ENCODE measurements at places on chromosomes 16 and 17.

- no peak for DNase-seq
These were observed 120.4 kb downstream of the CHD9NB start for GRCh38 chr16:52932321-52932720.

DNA sequence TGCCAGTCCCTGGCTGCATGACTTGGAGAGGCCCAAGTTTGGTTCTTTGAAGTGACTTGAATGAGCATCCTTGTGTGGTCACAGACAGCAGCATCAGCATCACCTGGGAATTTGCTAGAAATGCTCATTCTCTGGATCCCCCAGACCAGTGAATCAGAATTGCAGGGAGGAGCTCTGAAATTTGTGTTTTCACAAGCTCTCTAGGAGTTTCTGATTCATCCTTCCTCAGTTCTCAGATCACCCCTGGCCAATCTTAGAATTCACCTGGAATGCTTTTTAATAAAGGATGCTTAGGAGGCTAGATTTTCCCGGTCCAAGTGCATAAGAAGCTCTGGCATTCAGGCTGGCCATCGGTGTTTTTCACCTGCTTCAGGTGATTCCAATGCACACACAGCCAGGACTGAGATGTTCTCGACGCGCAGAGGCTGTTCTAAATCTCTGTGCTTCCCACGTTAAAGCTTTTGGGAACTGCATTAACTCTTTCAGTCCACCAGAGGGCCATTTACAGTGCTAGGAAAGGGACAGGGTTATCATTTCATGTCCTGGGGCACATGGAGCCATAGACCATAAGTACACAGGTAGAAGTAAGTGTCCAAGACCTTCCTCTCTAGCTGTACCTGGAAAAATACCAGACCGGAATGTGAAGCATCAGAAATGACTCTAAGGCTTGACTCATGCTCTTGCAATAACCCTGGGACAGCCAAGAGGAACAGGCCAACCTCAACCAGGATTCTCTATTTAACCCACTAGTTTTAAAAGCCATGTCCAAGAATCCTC is 85.7 kb upstream of the XYLT1 start:
- DNase-seq: peak; percentile 39

GRCh38 chr17:75872434-75873351 is 5.7 kb downstream of the TRIM47 start:
- DNase-seq: no peak

- peak; percentile 77 for DNase-seq
These were observed 59.6 kb downstream of the ZZEF1 start for GRCh38 chr17:4083187-4083586.

- DNase-seq: peak; percentile 46
These were observed 16.7 kb downstream of the C16orf54 start for GRCh38 chr16:29729116-29729521.

DNA sequence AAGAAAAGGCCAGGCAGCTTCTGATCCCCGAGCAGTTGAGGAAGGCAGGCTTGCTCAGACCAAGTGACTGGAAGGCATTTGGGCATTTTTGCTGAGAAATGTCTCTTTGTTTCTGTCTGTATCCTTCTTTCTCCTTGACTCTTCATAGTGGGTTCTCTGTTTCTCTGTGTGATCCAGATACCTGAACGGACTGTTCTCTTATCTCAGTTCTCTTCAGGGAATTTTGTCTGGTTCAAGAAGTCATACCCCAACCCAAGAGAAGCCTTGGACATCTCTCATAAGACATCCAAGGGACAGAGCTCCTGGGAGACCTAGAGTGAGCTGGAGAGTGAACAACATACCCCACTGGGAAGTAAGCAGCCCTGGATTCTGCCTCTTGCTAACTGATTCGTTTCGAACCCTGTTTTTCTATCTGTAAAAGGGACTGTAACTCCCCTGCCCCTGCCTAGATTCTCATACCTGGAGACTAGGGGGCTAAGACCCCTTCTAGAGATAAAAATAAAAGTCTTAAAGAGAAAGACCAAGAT is 541 bp downstream of the CCL3 start:
- DNase-seq: peak; percentile 92

DNA sequence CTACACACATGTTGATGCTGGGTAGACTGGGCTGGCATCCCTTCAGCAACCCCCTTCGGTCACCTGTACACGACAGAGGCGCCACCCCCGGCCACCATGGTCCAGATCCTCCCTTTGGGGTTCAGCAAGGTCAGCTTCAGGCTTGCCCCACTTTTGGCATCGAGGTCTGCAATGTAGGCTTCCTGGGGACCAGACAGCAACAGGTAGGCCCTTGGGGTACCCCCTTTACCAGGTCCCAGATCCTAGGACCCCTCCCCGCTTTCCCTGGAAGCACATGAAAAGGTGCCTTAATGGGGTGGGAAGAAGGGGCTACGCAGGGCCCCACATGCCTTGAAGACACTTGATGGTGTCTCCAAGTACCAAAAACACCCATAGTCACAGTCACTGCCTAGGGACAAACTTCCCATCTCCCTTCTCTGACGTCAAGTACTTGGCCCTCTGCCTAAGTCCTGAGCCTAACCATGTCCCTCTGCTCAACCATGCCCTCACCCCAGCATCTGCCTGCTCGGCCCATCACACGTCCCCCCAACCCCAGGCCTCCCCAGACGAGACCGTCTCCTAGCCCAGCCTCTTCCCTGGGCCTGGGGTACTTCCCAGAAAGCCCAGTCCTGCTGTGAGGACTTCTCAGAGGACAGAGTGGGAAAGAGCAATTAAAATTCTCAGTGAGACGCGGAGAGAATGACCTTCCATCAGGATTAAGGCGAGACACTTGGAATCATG is 12.1 kb downstream of the ACLY start:
- no peak for DNase-seq

GRCh38 chr16:84396537-84397008 is 28.2 kb downstream of the ATP2C2 start:
- no peak for DNase-seq

GRCh38 chr17:17670701-17671305 is 10.5 kb upstream of the RAI1 start:
- no peak for DNase-seq

DNA sequence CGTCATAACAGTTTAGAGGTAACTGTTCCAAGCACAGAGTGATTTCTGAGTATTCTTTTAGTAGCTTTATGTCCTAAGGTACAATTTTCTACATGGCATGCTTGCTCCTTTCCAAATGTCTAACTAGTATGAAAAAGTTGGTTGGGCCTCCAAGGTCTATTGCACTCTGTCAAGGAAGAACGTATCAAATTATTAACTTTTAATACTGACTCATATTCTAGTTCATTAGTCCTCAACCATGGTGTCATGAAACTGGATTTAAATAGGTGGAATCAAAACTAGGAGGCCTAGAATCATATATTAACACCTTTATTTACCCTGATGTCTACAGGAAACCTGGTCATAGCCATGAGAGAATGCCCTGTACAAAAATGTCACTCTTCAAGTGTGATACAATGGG is 61.4 kb downstream of the STH start:
- no peak for DNase-seq

- DNase-seq: peak; percentile 82
These were observed 410 bp upstream of the HOXB5 start for GRCh38 chr17:48593840-48594537.

GRCh38 chr17:80116921-80117380 is 15.6 kb downstream of the GAA start:
- no peak for DNase-seq

DNA sequence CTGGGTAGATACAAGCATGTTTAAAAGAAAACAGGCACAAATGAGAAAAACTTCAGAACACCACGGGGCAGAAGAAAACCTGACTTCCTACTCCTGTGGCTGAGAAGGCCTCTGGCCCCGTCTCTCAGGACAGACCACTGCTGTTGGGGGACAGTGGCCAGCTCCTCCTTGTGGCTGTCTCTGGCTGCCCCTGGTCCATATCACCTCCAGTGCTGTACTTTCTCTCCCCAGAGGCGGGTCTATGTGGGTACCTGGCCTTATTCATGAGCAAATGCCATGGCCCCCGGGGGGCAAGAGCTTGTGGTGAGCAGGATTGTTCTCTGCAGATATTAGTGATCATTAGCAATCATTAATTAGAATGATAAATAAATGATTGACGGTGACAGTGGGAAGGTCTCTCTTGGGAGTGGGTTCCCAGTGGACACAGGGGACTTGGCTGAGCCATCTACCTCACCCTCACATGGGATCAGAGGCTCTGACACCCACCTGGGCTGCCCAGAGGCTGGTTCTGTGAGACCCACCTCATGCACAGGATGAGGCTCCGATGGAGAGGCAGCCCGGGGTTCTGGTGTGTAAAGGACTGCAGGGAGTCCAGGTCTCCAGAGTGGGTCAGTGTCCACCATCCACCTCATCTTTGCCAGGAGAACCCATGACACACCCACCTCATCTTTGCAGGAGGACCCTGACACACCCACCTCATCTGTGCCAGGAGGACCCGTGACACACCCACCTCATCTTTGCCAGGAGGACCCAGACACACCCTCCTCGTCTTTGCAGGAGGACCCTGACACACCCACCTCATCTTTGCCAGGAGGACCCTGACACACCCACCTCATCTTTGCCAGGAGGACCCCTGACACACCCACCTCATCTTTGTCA is 30.6 kb upstream of the CBFA2T3 start:
- DNase-seq: no peak

GRCh38 chr16:74577882-74578366 is 29.0 kb downstream of the GLG1 start:
- no peak for DNase-seq

DNA sequence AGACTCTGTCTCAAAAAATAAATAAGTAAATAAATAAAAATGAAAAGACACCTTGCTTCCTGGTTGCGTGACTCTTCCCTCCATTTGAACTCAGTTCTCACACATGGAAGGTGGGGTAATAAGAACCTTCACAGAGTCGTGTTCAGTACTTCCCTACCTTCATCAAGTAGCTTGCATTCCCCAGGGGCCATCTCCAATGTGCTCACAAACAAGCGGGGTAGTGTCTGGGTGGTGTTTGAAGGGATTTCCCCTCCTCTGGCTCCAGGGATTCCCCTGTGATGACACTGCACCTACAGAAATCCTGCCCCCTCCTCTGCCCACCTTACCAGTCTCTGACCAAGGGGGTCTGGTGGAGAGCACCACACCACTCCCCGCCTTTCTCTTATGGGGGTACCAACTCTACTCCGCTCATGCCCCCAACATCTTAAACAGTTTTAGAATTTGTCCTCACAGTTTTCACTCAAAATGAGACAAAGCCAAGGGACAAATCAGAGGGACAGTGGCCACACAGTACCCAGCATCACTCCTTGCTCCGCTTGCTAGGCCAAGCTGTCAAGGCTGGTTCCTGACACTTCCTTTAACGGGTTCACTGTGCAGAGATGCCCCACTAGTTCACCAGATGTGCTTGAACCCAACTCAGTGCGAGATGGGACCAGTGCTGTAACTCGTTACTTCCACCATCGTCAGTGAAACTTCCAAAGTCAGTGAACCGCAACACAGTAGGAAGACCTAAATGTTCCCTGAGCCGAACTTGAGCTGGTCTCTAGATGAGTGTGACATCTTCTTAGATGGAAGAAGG is 69.1 kb downstream of the COPRS start:
- DNase-seq: no peak

GRCh38 chr16:16017812-16018211 is 68.4 kb downstream of the ABCC1 start:
- DNase-seq: no peak

DNA sequence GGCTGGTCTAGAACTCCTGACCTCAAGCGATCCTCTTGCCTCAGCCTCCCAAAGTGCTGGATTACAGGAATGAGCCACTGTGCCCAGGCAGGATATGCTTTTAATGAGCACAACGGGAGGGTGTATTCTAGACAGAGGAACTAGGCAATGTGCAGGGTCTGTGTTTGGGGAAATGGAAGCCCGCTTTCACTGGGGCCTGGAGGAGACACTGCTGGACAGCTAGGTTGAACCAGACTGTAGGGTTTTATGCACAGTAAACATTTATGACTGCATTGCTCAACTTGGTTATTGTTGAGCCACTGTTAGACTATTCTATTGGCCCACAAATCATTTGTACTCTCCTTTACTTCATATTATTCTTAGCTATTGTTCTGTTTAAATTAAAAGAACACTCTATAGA is 10.2 kb upstream of the SIAH1 start:
- peak; percentile 43 for DNase-seq

DNA sequence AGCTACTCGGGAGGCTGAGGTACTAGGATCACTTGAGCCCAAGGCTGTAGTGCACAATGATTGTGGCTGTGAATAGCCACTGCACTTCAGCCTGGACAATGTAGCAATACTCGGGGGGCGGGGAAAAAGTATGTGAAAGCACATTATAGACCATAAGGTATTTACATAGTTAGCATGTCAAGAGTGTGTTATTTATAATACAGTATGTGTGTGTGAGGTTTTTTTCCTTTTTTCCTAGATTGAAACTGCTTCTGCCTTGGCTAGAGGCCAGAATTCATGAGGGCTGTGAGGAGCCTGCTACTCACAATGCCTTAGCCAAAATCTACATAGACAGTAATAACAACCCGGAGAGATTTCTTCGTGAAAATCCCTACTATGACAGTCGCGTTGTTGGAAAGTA is 30.5 kb downstream of the PTRH2 start:
- no peak for DNase-seq

DNA sequence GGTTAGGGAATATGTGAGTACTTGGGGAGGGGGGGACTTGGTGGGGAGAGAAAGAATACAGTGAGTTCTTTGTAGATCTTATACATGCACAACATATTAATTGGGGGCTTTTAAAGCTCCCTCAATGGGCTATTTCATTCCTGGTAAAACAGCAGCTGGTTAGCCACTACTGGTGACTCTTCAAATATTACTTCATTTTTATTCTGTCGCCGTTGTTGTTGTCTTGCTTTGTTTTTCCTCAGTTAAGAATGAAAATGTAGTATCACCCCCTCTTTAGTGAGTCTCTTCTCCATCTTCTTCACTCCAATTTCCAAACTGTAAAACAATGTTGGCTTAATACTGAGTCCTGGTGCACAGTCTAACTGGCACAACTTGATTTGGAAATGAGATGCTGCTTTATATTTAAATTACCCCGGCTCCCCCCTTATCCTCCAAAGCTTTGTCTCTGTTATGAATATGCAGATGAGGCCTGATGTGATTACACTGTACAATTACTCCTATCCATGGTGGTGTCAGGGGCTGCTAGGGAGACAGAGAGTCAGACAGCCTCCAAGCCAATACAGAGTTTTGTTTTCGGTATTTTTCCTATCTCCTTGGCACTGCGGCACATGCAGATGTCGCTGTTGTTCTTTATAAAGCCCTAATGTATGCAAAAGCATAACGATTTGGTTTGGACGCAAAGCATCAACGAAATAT is 256.9 kb upstream of the PMFBP1 start:
- no peak for DNase-seq

GRCh38 chr17:10624969-10625368 is 32.1 kb downstream of the MYH3 start:
- DNase-seq: no peak

GRCh38 chr17:80826955-80827645 is 164.5 kb upstream of the CHMP6 start:
- DNase-seq: peak; percentile 96

DNA sequence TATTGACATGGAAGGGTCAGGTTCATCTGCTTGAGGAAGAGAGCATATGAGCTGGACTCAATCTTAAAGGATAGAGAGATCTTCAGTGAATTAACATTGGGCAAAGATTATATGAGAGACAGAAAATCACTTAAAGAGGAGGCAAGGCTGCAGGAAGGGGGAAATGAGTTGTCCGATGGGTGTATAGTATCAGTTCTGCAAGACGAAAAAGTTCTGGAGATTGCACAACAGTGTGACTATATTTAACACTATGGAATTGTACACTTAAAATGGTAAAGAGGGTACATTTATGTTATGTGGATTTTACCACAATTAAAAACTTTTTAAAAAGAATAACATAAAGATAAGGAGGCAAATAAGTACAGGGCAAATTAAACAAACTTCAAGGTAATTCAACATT is 80.7 kb downstream of the HELZ start:
- DNase-seq: peak; percentile 66

- peak; percentile 80 for DNase-seq
These were observed 1.9 kb downstream of the CCR10 start for GRCh38 chr17:42679492-42680330.

GRCh38 chr17:9771465-9771864 is 19.9 kb downstream of the DHRS7C start:
- DNase-seq: no peak

Data from suppressor macrophage treated with lipopolysaccharide for 1 hour (primary cell).